Regular cardiac myocyte (primary cell): ENCODE measurements at places on chromosomes 4 and X. TPM values are rescaled to one million over a fixed set of nuclear protein-coding genes. Genes with fewer than 3 reads are reported as not detected.

The MAGEA8 gene
- total RNA-seq = not detected in 2 replicates

The SMIM31 gene
- not detected in 2 replicates for total RNA-seq

The HS3ST1 gene
- total RNA-seq = 0.56 and 1.5 TPM in 2 replicates

The PDHA2 gene
- not detected in 2 replicates for total RNA-seq

The ERVMER34-1 gene
- under 0.01 TPM in 1 of 2 replicates, not detected in the other for total RNA-seq

The PLP1 gene
- under 0.01 and 0.28 TPM in 2 replicates for total RNA-seq
